ENCODE measurements at places on chromosomes 7 and 10.

DNA sequence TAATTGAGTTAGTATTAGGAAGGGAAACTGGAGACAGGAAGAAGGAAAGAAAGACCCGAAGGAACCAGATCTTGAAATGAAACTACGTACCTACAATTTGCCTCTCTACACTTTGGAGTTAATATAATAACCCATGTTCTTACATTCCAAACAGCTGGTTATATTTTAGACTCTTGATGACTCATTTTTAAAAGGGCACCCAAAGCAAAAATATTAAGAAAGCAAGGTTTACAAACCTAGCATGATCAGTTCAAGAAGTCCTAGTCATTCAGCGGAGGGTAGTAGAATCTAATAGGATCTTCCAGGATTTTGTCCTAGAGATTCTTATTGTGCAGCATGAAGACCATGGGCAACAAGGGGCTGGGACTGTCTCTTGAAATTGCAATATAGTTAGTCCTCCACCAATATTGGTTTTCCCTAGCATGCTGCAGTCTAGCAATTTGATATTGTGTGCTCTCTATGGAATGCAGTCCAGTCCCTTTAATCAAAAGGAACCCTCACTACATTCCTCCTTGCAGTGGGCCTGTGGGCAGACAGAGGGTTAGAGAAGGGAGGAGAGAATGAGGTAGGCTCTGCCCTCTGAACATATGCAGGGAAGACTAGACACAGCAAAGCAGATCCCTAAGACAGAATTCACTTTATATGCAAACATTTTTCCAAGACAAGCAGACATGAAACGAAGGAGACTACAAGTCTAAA is 230.3 kb downstream of the INHBA start:
- peak; percentile 38 for DNase-seq

DNA sequence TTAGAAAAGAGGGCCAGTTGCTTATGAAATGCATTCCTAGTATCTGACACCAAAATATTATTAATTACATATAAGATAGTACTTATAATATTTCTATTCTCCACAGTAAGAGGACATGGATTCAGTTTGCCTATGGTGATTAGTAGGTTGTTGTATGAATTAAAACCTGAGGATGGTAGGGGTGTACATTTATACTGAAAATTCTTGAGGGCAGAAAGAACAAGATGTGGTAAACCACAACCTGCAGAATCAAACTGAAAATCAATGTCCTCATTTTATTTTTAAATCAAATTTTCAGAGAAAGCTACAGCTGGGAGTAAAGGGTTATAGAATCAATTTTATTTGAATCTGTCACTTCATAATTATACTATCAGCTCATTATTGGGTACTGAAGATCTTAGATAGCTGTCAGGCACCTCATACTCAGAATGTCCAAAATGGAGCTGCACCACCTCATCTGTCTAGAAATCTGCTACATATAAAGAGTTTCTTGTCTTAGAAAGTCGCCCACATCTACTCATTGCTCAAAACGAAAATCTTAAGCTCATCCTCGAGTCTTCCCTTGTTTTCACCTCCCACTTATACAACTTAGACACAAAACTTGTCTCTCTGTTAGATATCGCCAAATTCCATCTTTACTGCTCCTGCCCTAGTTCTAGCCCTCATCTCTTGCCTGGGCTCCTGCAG is 65.4 kb downstream of the MYO3A start:
- no peak for DNase-seq

GRCh38 chr7:136891850-136892249 is 23.4 kb downstream of the CHRM2 start:
- DNase-seq: no peak

DNA sequence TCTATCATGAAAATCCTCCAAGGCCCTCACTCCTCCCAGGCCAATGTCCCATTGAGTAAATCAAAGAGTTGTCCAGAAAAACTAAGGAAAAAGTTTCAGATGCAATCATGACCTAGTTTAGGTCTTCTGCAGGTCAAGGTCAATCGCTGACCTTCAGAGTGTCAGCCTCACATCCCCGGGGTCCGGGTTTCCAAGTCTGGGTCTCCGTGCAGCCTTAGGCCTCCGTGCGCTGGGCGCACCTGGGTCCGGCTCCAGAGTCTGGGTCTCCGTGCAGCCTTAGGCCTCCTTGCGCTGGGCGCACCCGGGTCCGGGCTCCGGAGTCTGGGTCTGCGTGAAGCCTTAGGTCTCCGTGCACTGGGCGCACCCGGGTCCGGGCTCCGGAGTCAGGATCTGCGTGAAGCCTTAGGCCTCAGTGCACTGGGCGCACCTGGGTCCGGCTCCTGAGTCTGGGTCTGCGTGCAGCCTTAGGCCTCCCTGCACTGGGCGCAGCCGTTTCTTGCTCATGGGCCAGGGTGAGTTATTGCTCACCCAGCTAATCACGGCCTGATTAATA is 236.2 kb downstream of the TCERG1L start:
- DNase-seq: no peak

DNA sequence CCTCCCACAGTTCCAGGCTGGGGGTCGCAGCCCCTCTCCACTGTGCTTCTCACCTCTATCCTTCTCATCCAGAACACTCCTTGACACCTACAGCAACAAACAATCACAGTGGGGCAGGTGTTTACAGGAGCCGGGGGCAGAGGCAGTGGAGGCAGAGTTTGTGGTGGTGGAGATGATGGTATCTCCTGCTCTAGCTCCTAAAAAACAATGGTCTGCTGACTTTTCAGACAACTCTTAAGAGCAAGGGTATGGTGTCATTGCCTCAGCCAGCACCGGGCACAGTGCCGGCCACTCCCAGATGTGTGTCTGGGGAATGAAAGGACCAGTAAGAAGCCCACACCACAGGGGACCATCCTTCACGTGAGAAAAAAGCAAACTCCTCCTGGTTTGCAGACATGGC is 36.3 kb upstream of the ANTXRL start:
- no peak for DNase-seq

DNA sequence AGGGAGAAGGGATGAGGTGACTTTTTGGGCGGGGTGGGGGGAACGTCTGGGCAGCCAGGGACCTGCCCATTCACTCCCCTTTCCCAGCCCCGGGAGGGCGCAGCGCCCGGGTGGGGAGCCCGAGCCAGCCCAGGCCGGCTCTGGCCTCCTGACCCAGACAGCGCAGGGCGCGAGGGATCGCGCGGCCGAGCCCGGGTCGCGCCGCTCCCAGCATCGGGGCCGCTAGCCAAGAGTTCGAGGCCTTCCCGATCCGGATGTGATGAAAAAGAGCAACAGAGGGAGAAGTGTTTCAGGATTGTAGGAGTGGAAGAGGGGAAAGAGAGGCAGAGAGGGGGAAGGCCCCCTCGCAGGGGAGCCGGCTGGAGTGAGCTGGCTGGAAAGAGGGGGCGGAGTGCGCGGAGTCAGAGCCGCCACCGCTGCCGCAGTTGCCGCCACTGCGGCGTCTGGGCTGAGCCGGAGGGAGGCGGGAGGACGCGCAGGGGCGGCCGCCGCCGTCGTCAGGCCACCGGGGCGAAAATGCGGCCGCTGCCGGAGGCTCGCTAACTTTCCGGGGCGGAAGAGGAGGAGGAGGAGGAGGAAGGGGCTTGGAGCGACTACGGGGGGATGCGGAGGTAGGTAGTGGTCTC is at the start of gene MDFIC:
Gene MDFIC (plus strand): TSS at position 69 of the 626 bp plus-strand sequence. CDS start 940 bp downstream, outside the sequence.
- DNase-seq: peak; percentile 61

DNA sequence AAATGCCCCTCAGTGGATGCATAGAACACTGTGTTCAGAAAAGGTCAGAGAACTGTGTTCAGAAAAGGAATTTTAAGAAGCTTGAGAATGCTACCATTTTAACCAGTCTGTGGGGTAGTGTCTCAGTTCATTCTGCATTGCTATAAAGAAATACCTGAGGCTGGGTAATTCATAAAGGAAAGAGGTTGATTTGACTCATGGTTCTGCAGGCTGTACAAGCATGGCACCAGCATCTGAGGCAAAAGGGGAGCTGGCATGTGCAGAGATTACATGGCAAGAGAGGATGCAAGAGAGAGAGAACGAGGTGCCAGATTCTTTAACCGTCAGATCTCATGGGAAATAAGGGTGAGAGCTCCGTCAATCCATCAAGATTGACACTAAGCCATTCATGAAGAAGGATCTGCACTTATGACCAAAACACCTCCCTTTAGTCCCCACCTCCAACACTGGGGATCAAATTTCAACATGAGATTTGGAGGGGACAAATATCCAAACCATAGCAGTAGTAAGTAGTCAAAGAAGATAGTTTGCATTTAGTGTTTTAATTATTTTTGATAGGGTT is 119.8 kb downstream of the FAM107B start:
- DNase-seq: no peak

DNA sequence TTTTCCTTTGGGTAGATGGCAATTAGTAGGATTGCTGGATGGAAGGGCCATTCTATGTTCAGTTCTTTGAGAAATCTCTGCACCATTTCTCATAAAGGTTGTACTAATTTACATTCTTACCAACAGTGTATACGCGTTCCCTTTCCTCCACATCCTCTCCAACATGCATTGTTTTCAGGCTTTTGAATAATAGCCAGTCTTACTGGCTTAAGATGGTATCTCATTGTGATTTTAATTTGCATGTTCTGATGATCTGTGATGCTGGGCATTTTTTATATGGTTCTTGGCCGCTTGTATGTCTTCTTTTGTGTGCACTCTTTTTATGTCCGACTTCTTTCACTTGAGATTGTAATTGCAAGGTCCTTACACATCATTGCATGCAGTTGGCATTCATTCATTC is 11.7 kb downstream of the CLIP2 start:
- DNase-seq: no peak

- peak; percentile 82 for DNase-seq
Observed at GRCh38 chr7:85489498-85489897, 302.6 kb upstream of the SEMA3D start.

- peak; percentile 0 for DNase-seq
Observed at GRCh38 chr7:14685167-14685566, 217.4 kb downstream of the DGKB start.

DNA sequence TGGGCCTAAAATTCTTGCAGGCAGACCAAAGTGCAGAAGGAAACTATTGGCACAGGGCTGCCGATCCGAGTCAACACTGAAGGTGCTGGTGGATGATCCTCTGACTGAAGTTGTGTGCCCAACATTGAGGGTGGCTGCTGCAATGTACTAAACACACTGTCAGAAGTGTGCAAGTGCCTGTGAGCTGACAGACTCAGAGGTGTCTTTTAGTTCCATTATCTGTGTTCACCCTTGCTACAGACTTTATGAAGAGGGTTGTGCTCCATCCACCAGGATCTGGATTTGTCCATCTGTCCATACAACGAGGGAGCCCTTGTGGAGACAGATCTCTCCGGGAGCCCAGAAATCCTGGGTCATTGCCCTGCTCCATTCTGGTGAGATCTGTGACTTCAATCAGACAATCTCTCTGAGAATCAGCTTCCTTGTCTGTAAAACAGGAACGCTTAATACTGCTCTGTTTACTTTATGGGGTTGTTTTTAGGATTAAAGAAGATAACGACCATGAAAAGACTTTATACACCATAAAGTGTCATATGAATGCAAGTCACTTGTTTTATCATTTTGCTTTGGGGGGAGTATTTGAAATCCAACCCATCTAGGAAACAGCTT is 9.5 kb upstream of the TRPV6 start:
- DNase-seq: no peak

- DNase-seq: no peak
Observed at GRCh38 chr10:97280783-97281182, 11.7 kb downstream of the ARHGAP19 start.

- peak; percentile 33 for DNase-seq
Observed at GRCh38 chr10:16809074-16809718, 8.0 kb downstream of the RSU1 start.

DNA sequence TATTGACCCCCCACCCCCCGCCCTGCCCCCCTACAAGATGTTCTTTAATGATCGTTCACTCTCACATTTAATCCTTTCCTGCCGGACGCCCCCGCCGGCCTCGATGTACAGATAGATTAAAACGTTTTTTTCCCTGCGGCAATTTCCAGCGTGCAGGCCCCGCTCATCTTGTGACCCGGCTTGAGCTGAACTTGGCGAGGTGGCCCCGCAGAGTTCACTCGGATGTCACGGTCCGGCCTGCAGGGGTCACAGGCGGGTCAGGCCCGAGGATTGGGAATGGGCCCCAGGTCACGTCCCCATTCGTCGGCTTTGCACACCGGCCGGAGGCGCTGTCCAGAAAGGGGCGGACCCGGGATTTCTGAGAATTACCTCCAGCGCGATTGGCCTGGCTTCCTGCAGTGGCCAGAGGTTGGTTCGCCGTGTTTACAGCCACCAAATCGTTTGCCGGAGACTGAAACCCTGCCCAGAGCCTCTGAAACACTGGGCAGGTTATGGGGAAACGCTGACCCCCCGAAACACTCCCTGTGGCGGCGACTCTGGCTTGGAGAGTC is 1.9 kb upstream of the CYP26A1 start:
- no peak for DNase-seq

- DNase-seq: no peak
Observed at GRCh38 chr10:6314620-6315205, 112.0 kb downstream of the PFKFB3 start.

DNA sequence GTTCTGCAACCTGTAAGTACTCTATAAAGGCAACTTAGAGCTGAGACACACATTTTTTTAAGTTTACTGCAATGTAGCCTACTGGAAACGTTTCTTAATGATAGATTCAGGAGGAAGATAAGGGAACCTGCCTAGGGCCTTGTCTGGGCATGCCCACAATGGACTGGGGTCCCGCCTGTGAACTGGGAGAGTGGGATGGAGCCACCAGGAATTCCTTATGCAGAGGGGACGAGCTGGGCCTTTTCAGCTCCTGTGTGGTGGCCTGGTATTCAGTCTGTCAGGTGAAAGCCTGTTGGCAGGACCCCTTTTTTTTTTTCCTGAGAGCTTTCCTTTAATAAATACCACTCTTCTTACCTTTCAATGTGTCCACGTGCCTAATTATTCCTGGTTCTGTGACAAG is 384.4 kb upstream of the ZWINT start:
- DNase-seq: no peak
